ENCODE measurements at places on chromosomes 6 and 20.

- peak; percentile 22 for DNase-seq
These were observed 521 bp upstream of the RAD21L1 start for GRCh38 chr20:1225263-1225782.

- no peak for DNase-seq
These were observed 37.5 kb downstream of the SNX9 start for GRCh38 chr6:157860505-157860991.

- DNase-seq: no peak
These were observed 136.1 kb upstream of the SULF2 start for GRCh38 chr20:47921408-47921807.

- DNase-seq: no peak
These were observed 167.2 kb upstream of the THEMIS start for GRCh38 chr6:128068119-128068479.

DNA sequence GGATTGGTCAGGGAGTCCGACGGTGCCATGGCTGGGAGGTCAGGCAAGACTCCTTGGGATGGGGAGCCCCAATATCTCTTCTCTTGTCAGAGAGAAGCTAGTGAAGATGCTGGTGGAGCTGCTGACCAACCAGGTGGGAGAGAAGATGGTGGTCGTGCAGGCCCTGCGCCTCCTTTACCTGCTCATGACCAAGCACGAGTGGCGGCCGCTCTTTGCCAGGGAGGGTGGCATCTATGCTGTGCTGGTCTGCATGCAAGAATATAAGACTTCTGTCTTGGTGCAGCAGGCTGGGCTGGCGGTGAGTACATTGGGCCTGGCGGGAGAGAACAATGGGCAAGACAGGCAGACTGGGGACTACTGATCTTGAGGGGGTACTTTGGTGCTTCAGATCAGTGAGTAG is 10.9 kb downstream of the CUL9 start:
- no peak for DNase-seq

GRCh38 chr6:79780881-79781280 is 149.8 kb downstream of the SH3BGRL2 start:
- no peak for DNase-seq

GRCh38 chr20:31515775-31516107 is 1.5 kb downstream of the HM13 start:
- DNase-seq: no peak

DNA sequence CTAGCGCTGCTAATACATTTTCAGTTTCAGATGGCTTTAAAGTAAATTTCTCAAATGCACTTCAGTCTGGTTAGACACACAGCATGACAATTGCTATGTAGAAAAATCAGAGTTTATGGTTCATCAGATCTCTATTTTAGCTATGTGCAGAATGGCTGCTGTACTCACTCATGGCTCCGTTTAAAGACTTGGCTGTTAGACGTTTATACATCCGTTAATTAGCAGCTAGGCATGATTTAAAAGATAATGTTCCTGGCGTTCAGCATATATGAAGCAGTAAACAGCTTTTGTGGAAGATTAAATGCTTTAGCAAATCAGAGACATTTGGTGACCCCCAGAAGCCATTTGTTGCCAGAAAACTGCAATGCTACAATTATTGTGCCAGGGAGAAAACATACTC is 350.0 kb upstream of the MANEA start:
- DNase-seq: no peak

DNA sequence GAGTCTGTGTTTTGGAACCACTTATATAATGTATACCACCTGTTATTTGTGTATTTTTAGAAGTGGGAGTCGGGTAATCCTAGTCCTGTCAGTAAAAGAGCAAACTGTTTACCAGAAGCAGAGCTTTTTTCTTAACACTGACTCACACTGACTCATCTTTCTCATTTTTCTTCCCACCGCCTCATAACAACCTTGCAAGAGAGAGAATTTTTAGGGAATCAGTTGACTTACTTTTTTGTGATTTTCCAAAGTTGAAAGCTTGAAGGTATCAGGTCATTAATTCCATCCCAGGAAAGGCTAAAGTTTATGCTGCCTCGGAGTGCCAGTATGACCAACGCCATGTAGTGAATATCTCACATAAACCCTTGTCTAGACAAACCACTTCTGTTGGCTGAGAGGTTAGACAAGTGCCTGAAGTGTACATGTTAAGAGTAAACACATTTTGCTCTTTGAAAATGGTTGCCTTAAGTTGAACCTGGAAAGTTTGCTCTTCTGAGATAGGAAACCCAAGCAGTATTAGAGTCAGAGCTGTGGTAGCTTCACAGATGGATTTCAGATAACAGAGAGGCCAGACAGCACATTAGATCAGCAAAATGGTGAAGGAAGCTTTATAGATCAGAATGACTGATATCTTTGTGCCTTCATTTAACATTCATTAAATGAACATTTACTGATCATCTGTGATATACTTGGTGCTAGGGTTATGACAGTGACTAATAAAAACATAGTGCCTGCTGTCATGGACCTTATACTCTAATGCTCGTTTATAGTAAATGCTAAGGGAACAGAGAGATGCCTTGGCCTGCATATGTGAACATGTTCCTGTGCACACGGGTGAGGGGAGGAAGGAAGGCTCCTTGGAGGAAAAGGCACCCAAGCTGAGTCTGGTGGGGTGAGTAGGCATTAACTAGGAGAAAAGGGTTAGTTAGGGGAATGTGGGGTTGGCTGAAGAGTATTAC is 29.1 kb upstream of the PKIG start:
- no peak for DNase-seq
